ENCODE measurements at places on chromosomes 4 and X. TPM values are rescaled to one million over a fixed set of nuclear protein-coding genes. Genes with fewer than 3 reads are reported as not detected.

Gene MTMR8
- 3.4 TPM for total RNA-seq

Gene NPNT
- total RNA-seq, result 141 TPM

Gene PFKFB1
- 0.12 TPM for total RNA-seq

Gene WDR17
- 9.4 TPM for total RNA-seq

Gene TRPC5OS
- total RNA-seq, result 0.20 TPM

Gene IKBKG
- total RNA-seq, result 31.2 TPM

Gene OTUD5
- total RNA-seq, result 57.3 TPM

Gene TSPAN6
- total RNA-seq, result 37.9 TPM

Gene FUNDC1
- 26.4 TPM for total RNA-seq

Gene GAGE12J
- total RNA-seq, result not detected

Gene SLITRK4
- 1.2 TPM for total RNA-seq

Gene DMD
- 127 TPM for total RNA-seq

Gene ADGRG4
- not detected for total RNA-seq

Gene NKX3-2
- total RNA-seq, result 0.06 TPM

Gene ARSH
- 0.12 TPM for total RNA-seq

Gene CLGN
- total RNA-seq, result 1.9 TPM

Gene P2RY4
- total RNA-seq, result not detected

Gene JADE3
- 8.4 TPM for total RNA-seq

Gene CTPS2
- 18.5 TPM for total RNA-seq

Gene SLC10A4
- 0.43 TPM for total RNA-seq
